ENCODE measurements at places on chromosomes 7 and 10. TPM values are rescaled to one million over a fixed set of nuclear protein-coding genes. Genes with fewer than 3 reads are reported as not detected.

- no peak for DNase-seq
- H3K4me1 ChIP-seq, result no peaks in the 10 kb centered on the region
- no peaks in the 10 kb centered on the region for H3K27me3 ChIP-seq
- H3K36me3 ChIP-seq, result no peaks in the 10 kb centered on the region
- no peak overlapping the region for H3K4me3 ChIP-seq
- H3K27ac ChIP-seq, result no peak overlapping the region
Observed at GRCh38 chr7:97270280-97270679, 152.8 kb downstream of the SDHAF3 start.

DNA sequence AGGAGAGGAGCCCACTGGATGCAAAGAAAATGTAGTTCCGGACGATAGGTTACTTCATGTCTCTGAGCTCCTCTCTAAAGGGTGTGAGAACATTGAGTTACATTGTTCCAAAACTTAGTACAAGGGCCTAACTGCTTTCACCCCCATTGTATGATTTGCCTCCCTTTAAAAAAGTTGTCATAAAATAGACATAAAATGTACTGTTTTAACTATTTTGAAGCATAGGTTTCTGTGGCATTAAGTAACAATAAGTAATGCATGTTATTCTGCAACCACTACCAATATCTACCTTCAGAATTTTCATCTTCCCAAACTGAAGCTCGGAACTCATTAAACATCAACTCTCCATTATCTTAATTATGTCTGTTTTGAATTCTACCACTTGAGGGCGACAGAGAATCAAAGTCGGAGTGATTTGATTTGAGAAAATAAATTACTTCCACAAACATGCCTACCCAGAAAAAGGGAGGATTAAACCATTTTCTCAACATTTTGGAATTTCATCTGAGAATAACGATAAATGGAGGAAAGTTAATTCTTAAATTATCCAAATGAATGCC lies 2.7 kb downstream of the IGFBP1 start:
- H3K4me1 ChIP-seq, result no peaks in the 10 kb centered on the region
- no peak for DNase-seq
- no peaks in the 10 kb centered on the region for H3K36me3 ChIP-seq
- H3K4me3 ChIP-seq, result no peak overlapping the region
- H3K27me3 ChIP-seq, result peaks cover 42% of the 10 kb centered on the region

- DNase-seq, result no peak
- no peak overlapping the region for H3K4me3 ChIP-seq
- no peaks in the 10 kb centered on the region for H3K4me1 ChIP-seq
- no peaks in the 10 kb centered on the region for H3K27me3 ChIP-seq
- no peak overlapping the region for H3K27ac ChIP-seq
Observed at GRCh38 chr7:96614154-96614867, 95.3 kb downstream of the SEM1 start.

DNA sequence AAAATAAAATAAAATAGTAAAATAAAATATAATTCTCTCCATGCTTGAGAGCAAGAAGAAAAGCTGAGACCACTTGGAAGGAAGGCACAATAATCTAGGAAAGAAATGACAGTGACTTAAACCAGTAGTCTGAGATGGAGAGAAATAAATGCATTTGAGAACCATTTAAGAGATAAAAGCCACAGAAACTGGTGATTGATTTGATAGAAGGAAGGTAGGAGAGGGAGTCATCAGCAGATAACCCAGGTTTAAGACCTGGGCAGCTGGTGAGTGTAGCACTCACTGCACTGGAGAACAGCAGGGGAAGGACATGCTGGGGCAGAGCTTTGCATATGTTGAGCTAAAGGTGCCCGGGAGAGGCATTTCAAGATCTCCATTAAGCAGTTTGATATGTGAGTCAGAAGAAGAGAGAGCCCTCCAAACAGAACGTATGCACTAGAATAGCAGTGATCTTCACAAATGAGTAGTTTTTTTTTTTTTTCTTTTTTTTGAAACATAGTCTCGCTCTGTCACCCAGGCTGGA lies 268.0 kb downstream of the DYNC1I1 start:
- DNase-seq, result no peak
- H3K27ac ChIP-seq, result no peak overlapping the region
- H3K27me3 ChIP-seq, result no peaks in the 10 kb centered on the region

The TMEM139 gene
- 2.2 TPM for total RNA-seq

DNA sequence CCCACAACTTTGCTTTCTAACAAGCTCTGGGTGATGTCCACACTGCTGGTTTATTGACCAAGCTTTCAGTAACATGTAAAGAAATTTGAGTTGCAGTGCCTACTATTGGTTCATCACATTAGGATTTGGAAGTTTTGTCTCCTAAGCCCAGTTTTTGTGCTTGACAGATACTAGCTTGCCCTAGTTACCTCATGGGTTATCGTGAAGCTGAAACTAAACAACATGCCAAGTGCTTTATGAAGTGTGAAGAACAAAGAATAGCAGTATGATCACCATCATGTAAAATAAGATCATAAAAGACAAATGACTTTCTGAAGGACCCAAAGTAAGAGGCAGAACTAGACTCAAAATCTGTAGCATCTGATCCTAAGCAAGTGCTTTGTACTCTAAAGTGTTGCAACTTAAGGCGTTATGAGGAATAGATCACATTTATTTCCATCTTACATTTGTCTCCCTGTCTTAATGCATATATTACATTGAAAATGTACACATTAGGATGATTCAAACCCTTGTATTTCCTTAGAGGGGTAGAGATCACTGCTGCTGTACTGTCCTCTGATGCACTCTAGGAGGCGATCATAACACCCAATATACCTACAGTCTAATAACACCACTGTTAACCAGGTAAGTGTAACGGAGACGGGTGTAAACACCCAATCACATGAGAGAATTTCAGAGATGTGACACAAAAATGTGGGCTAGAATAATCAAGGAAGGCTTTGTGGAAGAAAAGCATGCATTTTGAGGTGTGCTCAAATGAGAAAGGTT lies 71.3 kb downstream of the NRCAM start:
- H3K36me3 ChIP-seq, result no peaks in the 10 kb centered on the region
- no peak overlapping the region for H3K27ac ChIP-seq
- no peak overlapping the region for H3K4me3 ChIP-seq
